ENCODE measurements at places on chromosomes 6 and 20.

DNA sequence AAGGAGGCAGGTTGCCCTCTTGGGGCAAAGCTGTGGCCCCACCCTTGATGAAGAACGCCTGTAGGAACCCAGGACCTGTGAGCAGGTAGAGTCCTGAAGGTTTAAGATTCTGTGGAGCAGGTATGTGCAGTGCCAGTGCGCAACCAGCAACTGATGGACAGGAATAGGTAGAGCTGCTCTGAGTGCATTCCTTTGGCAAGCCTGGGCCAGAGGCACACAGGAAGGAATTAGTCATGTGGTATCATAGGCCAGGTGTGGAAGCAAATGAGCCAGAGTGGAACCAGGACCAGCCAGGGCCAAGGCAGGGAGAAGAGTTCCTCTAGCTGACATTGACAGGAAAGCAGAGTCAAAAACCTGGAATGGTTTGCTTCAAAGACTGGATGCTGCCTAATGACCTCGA is 1.4 kb upstream of the KHDC1 start:
- DNase-seq: no peak

DNA sequence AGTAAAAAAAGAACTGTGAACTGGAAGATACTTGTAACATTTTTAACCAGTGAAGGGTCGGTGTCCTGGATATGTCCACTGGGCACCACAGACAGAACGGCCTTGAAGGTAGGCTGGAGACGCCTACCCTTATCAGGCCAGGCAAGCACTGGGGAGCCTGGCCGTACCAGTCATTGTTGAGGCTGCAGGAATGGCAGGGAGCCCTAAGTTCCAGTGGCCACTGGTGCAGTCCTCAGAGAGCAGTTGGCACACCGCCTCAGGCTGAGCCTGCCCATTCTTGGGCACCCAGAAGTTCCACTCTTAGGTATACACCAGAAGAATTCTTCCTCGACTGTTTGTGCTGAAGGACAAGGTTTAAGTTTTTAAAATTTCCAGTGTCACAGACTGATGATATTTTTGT is 20.5 kb downstream of the DNAJC5 start:
- no peak for DNase-seq

DNA sequence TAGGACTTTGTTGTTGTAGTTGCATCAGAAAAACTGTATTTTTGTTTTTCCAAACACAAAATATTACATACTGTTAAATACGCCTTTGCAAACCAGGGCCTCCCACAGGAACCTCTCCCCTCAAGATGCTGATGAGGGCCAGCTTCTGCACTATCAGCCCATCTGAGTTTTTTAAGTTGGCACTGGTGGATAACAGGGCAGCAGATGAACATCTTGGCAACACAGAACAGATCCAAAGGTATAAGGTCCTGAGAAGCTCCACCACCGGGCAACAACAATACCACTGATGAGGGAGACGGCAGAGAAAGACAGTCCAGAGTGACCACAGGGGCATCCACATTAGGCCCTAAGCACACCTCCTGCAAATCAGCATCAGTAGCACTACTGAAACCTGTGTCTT is 177.7 kb downstream of the DLL1 start:
- no peak for DNase-seq

- DNase-seq: no peak
Measured at GRCh38 chr6:107809966-107810365, 14.1 kb downstream of the SCML4 start.

- no peak for DNase-seq
Measured at GRCh38 chr6:79833264-79833963, 113.9 kb downstream of the ELOVL4 start.

DNA sequence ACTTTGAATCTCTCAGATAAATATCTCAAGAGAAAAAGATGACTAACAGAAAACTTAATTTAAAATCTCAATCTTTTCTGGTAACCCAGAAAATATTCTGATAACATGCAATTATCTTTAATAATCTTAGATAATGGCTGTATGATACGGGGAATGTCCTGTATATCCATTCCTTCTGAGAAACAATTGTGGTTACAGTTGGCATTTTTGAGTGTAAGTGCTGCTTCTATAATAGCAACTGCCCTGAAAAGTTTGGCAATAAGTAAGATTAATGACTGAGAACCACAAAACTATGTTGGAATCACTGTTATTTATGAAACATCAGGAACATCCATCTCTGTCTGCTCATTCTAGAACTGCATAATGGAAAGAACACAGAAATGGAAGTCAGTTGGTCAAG is 819.7 kb downstream of the TBC1D32 start:
- DNase-seq: no peak

DNA sequence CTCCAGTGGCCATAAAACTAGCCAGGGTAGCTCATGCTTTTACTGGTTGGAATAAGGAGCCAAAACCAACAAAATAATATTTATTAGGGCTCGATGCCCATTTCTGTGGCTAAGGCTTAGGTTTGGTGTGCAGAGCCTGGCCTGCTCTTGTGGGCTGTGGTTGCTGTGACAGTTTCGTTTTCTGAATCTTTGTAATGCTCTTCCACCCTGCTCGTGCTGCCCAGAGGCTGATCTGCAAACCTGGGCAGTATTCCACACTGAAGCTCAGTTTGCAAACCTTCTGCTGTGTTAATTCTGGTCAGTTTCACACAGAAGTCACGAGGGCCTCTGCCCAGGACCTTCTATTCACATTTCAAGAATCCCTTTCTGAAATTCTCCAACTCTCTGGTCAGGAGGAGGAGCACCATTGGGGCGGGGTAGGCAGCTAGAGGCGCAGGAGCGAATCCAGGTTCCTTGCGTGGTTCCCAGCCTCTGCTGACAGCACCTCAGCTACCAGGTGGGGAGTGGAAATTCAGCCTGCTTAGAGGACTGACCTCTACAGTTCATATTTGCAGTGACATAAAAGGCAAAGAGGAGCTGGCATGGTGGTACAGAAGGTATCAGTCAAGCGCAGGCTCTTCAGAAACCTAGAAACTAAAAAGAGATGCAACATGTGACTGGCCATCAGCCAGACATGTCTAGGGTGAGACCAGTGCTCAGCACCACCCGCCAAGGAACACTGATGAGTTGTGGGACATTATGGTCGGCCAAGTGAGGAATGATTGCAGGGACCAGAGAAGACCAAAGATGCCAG is 14.3 kb upstream of the C20orf144 start:
- peak; percentile 95 for DNase-seq

GRCh38 chr6:159577564-159577963 is 115.5 kb downstream of the SOD2 start:
- DNase-seq: peak; percentile 7

DNA sequence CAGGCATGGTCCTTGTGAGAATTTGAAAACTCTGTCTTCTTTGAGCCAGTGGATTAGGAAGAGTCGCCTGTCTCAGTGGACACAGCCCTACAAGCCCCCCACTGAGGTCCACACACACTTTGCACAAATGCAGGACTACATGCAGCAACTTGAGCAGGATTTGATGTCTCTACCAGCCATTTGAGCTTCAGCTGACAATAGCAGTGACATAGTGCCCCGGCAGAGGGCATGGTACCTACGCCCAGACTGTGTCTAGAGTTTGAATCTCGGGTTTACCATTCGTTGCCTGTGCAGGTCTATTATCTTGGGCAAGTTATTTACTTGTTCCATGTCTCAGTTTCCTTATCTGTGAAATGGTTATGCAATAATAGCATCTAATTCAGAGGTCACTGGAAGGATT is 580.1 kb downstream of the TFAP2B start:
- no peak for DNase-seq

- no peak for DNase-seq
Measured at GRCh38 chr6:20061952-20062351, 150.3 kb downstream of the MBOAT1 start.

DNA sequence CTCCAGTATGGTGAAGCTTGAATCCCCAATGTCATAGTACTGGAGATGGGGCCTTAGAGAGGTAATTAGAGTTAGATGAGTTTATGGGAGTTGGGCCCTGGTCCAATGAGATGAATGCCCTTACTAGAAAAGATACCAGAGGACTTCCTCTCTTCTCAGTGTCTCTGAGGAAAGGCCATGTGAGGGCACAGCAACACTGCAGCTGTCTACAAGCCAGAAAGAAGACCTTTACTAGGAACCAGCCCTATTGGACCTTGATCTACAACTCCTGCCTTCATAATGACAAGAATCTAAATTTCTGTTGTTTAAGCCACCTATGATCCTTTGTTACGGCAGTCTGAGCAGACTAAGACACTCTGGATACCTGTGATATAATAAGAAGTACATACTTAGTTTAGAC is 31.4 kb upstream of the AKAP7 start:
- no peak for DNase-seq

DNA sequence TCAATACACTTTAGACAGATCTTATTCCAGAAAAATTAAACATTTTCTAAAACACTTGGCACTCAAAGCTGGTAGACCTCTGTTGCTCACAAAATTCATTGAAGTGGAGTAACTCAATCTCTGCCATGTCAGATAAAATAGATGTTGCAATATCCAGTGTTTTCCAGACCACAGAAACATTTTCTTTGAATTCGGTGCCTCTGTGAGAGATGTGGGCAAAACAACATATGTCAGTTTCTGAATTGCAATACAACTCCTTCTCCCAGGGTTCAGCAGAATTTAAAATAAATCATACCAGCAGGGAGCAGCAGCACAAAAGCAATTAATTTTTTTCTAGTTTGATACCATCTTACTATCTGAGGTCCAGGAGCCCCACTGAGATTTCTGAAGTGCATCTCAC is 11.3 kb upstream of the PKHD1 start:
- DNase-seq: no peak

DNA sequence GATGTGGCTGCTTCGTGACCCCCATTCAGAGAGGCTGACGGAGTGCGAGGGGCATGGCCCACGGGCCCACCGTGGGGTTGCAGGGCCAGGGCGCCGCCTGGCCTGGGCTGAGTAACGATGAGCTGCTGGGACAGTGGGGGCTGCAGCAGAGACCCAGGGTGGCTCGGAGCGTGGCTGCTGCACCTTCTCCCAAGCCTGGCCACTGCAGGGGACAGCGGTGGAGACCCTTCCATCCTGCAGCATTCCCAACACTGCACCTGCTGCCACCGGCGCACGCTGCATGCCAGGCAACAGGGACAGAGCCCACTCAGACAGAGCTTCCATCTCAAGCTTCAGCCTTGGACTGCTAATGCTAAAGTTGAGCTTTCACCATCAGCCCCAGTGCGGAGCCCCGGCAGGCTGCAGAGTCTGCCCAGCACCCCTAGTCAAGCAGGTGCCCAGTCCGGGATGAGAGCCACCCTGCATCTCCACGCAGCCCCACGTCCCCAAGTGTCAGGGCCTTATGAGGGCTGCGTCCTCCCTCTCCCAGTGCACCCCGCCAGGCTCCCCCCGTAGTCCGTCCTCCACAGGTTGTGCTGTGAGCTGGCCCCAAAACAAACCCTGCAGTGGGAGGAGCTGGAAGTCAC is 89.4 kb upstream of the AFDN start:
- no peak for DNase-seq

- peak; percentile 27 for DNase-seq
Measured at GRCh38 chr6:118872726-118873125, 21.2 kb upstream of the ASF1A start.

GRCh38 chr6:811831-812230 is 118.9 kb upstream of the EXOC2 start:
- peak; percentile 31 for DNase-seq

DNA sequence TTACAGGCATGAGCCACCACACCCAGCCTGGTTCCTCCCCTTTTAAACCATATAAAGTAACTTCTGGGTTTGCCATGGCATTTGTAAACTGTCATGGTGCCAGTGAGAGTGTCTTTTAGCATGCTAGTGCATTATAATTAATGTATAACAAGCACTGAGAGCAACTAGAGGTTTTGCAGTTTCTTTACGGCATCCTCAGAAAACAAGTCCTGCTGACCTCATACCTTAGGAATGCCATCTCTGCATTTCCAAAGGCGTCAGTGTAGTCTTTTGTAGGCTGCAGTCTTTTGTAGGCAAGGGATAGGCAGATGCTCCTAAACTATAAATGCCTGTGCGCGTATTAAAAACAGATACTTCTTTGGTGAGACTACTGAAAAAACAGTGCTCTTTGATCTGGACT is 75.0 kb upstream of the EZR start:
- peak; percentile 80 for DNase-seq

DNA sequence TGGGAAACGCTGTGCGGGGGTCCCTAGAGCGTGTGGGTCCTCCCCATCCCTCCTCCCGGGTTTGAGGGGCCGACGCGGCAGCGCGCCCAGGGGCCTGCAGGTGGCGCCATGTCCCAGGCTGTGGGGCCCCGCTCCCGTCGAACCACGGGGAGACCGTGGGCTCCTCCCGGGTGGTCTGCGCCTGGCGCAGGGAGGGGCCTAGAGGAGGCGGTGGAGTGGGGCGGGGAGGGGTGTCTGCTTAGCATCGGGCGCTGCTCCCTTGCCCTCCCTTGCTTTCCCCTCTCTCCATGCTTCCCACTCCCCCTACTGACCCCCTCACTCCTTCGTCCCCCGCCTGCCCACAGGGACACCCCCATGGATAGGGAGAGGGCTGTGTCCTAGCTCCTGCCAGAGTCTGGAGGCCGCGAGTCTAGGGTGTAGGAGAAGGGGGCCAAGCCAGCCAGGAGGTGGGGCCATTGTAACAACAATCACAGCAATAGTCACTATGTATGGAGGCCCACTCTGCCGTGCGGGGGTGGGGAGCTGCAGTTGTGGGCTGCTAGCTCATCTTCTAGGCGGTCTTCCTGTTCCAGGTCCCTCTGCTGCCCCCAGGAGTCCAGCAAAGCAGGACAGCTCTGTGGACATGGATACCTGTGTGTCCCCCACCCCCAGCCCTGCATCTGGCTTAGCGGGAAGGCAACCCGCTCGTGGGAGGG is 51.7 kb downstream of the CHMP4B start:
- peak; percentile 84 for DNase-seq

All from fibroblast of the aortic adventitia (primary cell).